Muscle of back (tissue), 13 donors: ENCODE measurements at places on chromosomes 6 and 20.
A peak's percentile ranks its signal among the peaks of the same experiment; 100 is the strongest.

DNA sequence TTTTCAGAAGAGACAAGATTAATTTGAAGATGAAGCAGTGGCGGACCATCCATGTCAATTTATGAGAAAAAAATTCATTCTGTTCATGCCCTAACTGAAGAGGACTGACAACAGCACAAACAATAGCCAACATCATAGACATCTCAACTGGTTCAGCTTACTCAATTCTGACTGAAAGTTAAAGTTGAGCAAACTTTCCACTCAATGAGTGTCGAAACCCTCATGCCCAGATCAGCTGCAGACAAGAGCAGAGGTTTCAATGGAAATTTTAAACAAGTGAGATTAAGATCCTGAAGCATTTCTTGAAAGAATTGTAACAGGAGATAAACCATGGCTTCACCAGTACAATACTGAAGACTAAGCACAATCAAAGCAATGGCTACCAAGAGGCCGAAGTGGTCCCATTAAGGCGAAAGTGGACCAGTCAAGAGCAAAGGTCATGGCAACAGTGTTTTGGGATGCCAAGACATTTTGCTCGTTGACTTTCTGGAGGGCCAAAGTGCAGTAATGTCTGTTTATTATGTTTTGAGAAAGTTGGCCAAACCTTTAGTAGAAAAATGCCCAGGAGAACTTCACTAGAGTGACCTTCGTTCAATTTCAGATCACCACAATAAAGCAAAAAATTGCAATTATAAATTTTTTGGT, 6.1 kb upstream of the SFT2D1 start:
- DNase-seq = no peak

GRCh38 chr6:5552243-5552642, 290.9 kb downstream of the FARS2 start:
- DNase-seq = no peak

GRCh38 chr6:46504242-46504641, 13.0 kb upstream of the RCAN2 start:
- DNase-seq = no peak

- no peak for DNase-seq
Measured at GRCh38 chr6:45314146-45314545, 14.0 kb upstream of the RUNX2 start.

GRCh38 chr20:49214571-49214970, 4.6 kb upstream of the DDX27 start:
- no peak for DNase-seq

- DNase-seq = no peak
Measured at GRCh38 chr6:30763618-30764489, 19.5 kb upstream of the IER3 start.

DNA sequence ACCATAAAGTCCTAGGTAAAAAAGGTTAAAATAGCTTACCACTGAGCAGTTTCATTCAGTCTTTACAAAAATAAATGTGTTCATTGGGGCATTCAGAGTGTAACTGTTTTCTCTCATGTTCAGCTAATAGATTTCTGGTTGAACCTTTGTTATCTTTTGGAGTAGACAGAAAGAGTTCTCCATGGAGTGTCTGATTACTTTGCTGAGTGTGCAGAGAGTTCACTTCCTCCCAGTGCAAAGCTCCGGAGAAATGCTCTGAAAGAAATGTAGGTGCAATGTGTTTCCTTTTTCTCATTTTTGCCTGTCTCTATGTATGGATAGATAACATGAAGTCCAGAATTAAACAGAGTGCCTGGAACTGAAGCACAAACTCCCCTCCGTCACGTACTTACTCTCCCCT, 52.6 kb downstream of the JAG1 start:
- no peak for DNase-seq

GRCh38 chr20:21101932-21102575, 4.1 kb downstream of the LINC00237 start:
- no peak for DNase-seq

- DNase-seq = no peak
Measured at GRCh38 chr20:23391707-23392310, 29.5 kb downstream of the NAPB start.

GRCh38 chr20:59738851-59739250, 134.5 kb downstream of the PHACTR3 start:
- no peak for DNase-seq

DNA sequence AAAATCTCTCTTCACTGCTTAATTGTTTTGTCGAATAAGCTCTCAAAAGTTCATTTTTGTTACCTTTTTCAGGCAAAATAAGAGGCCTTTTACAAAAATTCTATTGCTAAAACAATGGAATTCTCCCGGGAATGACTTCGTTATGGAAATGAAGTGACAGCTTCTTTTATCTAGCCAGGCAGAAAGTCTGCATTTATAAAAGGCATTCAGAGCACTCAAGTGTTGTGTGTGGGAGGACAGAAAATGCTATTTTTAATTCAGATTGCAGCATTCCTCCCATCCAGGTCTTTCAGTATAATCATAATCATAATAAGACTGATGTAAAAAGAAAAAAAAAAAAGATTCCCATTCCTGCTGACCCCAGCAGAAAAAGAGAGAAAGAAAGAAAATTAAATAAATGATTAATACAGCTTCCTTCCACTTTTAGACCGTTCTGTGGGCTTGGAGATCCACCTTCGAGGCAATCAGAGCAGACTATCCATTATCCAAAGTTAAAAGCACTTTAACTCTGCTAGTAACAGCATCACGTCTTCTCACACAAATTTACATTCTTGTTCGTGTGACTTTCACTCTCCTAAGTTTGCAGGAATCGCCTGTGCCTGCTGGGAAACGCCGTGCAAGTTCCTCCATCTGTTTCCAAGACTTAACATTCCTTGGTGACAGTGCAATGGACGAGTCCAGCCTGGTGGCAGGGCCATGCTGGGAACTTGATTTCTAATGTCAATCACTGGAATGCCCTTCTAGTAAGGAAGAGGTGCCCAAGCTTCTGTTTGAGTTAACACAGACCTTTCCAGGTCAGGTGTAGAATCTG, 258.8 kb downstream of the GMPR start:
- peak; percentile 28 for DNase-seq

DNA sequence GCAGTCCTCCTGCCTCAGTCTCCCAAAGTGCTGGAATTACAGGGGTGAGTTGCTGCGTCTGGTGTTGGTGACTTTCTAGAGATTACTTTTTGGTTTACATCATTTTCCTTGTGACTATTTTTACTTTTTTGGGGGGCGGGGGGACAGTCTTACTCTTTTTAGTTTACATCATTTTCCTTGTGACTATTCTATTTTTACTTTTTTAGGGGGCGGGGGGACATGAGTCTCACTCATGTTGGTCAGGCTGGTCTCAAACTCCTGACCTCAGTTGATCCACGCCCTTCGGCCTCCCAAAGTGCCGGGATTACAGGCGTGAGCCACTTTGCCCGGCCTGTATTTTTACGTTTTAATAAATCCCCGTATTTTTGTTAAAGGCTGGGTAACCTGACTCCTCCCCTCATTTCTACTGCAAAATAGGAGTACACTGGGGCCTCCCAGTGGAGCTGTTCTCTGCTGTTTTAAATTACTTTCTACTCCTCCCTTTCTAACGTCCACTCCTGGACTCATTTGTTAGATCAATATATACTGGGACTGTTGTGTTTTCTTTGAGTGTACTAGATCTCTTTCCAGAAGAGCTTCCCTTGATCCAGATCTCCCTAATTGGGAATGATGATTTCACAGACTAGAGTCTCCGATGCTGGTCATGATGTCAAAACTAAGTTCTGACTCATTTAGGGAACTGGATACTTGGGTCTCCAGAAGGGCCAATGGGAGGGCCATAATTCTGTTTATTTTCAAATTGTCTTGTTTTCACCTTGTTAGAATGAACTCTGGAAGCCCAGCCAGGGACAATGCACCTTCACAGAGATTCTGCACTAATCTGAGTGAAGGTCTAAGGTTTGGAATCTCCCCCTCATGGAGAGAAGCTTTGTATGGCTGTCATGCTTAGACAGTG, 9.2 kb downstream of the HSPA1B start:
- DNase-seq = peak; percentile 45

- no peak for DNase-seq
Measured at GRCh38 chr6:109397020-109397419, 14.8 kb upstream of the CD164 start.

DNA sequence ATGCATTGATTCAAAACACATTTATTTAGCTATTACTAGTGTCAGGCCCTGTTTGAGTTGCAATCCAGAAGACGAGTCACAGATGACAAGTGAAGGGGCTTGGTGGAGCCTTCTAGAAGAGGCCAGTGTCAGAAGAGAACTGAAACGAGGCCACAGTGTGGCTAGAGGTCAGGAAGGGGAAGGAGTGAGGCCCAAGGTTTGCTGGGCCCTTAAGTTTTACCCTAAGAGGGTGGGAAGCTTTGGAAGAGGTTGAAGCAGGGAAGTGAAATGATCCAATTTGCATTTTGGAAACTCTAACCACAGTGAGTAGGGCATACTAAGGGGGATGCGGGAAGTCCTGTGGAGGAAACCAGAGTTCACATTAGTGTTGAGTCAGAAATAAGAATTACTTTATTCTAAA, 25.0 kb downstream of the TTK start:
- no peak for DNase-seq

DNA sequence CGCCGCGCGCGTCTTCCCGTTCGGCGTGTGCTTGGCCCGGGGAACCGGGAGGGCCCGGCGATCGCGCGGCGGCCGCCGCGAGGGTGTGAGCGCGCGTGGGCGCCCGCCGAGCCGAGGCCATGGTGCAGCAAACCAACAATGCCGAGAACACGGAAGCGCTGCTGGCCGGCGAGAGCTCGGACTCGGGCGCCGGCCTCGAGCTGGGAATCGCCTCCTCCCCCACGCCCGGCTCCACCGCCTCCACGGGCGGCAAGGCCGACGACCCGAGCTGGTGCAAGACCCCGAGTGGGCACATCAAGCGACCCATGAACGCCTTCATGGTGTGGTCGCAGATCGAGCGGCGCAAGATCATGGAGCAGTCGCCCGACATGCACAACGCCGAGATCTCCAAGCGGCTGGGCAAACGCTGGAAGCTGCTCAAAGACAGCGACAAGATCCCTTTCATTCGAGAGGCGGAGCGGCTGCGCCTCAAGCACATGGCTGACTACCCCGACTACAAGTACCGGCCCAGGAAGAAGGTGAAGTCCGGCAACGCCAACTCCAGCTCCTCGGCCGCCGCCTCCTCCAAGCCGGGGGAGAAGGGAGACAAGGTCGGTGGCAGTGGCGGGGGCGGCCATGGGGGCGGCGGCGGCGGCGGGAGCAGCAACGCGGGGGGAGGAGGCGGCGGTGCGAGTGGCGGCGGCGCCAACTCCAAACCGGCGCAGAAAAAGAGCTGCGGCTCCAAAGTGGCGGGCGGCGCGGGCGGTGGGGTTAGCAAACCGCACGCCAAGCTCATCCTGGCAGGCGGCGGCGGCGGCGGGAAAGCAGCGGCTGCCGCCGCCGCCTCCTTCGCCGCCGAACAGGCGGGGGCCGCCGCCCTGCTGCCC, 1.1 kb downstream of the SOX4 start:
- peak; percentile 70 for DNase-seq

- no peak for DNase-seq
Measured at GRCh38 chr6:158255275-158255988, 56.8 kb upstream of the TULP4 start.

- no peak for DNase-seq
Measured at GRCh38 chr6:115001731-115002350, 659.0 kb upstream of the HS3ST5 start.

- no peak for DNase-seq
Measured at GRCh38 chr6:25418454-25419052, 139.4 kb downstream of the CARMIL1 start.

DNA sequence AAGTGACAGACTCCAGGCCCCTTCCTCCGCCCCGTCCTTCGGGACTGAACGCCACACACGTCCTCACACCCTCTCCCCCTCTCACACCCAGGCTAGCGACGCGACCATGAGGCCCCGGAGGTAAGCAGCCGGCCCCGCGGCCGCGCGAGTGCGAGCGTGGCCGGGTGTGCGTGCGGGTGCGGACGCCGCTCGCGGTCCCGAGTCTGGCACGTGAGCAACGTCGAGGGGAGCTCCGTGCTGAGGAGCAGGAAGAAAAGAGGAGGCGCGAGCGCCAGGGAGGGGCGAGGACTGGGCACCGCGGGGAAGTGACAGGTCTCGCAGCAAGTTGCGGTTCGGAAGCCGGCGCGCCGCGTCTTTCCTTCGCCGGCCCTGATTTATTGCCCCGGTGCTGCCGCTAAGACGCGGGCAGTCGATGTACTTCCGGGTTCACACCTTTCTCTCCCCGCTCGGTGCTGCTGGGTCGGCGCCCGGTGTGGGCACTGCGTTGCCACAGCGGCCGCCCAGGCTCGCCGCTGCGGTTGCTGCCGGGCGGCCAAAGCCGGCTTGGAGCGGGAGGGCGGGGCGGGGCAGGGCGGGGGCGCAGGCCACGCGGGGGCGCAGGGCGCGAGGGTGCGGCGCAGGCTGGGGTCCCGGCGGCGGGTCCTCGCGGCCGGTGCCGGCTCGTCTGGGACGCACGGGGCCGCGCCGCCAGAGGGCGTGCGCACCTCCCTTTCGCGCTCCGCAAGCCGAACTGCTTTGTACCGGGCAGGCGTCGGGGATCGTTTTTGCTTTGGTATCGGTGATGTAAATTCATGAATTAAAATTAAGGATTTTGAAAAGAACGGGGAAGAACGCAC, 15.8 kb upstream of the LIN28B start:
- DNase-seq = no peak

DNA sequence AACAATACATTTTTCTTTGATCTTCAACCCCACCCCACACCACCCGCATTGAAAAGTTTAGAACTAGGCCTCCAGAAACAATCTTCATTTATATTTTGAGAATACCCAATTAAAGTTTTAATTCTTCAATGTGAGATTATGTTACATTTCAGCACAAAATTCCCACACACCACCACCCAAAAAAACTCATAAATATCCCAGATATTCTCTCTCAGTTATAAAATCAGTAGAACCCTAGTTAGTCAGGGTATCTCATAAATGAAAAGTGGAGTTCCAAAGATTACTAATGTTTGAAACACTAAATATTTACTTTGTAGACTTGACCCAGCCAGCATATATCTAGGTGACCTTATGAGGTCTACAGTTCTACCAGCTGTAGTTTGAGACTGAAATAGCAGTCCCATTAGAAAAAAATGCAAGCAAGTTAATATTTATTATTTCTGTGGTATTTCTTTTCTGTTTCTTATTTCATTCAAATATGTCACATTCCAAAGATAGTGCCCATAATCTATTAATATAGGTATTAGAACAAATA, 371.0 kb downstream of the TENT5A start:
- DNase-seq = no peak

- no peak for DNase-seq
Measured at GRCh38 chr6:50030777-50031562, 9.2 kb upstream of the DEFB110 start.
